Fibroblast of skin of right biceps (primary cell): ENCODE measurements at places on chromosomes 2 and 18.
A peak's percentile ranks its signal among the peaks of the same experiment; 100 is the strongest.

- DNase-seq, result no peak
These were observed 677 bp upstream of the COPS9 start for GRCh38 chr2:240136671-240137292.

DNA sequence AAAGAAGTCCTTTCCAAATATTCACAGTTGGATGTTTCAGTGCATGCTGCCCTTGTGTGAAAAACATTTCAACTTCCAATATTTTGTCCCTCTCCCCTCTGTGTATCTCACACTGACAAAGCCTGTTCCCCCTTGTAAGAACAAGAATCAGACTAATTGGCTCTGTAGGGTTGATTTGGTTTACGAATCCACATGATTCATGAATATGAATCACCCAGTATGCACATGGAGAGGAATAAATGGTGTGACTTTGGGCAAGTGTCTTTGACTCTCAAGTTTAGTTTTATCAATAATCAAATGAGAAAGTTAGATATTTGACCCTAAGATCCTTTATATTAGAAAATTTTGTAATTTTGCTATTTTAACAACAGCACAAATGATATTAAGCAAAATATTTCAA lies 9.3 kb upstream of the CDH20 start:
- DNase-seq, result peak; percentile 34

DNA sequence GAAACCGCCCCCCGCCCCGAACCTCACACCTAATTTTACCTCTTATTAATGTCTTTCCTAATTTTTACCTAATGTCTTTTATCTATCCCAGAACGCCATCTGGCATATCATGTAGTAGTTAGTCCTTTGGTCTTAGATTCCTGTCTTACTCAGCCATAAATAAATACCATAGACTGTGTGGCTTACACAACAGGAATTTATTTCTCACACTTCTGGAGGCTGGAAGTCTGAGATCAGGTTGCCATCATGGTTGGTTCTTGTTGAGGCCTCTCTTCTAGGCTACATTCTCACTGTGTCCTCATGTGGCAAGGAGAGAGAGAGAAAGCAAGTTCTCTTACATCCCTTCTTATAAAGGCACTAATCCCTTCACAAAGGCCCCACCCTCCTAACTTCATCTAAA lies 46.8 kb downstream of the RHBDD1 start:
- peak; percentile 28 for DNase-seq

DNA sequence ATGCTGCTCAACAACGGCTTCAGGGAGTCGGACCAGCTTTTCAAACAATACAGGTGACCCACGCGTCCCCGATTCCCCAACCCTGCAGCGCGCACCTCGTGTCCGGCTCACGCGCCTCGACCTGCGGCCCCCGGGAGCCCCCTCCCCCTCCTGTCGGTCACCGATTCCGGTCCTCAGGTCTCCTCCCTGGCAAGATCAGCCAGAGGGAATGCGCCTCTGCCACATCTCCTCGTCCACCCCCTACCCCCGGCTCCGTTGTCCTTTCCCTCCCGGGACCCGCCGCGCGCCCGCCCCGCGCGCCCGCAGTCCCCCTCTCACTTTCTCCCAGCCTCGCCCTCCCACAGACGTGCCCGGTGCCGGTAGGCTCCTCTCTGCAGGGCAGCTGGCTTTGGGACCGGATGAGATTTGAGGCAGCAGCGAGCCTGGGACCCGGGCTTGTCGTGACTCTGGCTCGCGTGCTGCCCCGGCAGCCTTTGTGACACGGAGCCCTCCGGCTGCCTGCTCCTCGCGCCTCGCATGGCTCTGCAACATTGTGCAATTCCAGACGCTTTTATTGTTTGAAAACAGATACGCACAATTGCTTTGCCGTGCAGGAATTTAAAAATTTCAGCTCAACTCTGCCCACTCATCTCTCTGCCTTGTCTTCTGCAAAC lies 558 bp downstream of the TTC39C start:
- DNase-seq, result peak; percentile 77

DNA sequence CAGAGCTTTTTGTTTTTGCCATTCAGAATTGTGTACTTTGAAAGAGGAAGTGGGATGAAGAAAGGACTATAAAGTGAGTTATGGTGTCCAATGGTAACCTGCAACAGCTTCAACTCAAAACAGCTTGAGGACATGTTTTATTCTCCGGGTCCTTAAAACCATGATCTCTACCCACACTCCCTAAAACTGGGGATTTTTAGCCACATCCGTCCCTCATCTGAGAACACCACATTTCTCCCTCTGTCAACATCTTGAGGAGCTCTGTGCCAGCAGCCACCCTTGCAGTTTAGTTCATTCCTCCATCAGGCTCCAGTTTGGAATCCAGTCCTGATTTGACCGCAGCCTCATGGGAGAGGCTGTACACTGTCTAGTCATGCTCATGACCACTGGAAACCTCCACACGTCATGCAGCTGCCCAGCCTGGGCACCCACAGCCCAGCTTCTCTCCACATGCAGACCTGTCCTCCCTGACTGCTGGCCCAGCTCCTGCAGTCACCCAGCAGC lies 62.6 kb downstream of the C18orf63 start:
- DNase-seq, result no peak

- no peak for DNase-seq
These were observed 35.2 kb downstream of the KIF1A start for GRCh38 chr2:240784629-240785423.

DNA sequence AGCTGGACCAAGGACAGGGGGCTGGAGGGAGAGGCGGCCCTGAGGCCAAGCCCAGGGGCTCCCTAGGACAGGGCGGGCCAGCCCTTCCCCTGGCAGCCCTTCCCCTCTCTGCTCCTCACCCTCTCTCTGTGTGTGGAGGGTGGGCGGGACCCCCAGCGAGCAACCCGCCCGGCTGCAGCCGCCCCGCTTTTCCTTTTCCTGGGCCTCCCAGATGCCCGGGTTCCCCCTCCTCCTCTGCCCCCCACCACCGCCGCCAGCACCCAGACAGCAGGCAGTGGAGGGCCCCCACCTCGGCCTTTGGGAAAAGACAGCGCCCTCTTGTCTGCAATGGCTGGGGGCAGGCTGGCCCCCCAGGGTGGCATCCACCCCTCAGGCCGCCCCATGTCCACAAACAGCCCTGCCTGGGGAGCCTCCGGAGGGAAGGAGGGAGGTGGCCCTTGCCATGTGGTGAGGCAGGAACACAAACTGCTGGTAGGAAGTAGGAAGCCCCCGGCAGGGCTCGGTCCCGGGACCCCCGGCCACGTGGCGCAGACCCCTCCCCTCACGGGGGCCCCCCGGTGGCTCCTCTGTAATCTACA lies 135.1 kb upstream of the CTDP1 start:
- no peak for DNase-seq

DNA sequence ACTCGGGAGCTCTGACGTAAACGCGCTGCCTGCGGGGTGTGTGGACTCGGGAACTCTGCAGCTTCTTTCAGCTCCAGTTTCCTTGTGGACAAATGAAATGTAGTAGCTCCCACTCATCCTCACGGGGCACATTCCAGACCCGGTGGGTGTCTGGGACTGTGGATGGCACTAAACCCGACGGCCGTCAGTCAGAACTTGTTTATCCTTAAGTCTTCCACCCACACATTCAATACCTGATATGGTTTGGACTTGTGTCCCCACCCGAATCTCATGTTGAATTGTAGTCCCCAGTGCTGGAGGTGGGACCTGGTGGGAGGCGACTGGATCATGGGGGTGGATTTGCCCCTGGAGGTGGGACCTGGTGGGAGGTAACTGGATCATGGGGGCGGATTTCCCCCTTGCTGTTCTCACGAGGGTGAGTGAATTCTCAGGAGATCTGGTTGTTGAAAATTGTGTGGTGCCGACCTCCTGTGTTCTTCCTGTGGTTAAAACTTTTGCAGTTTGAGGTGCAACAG lies 81.2 kb upstream of the SNTG2 start:
- no peak for DNase-seq

DNA sequence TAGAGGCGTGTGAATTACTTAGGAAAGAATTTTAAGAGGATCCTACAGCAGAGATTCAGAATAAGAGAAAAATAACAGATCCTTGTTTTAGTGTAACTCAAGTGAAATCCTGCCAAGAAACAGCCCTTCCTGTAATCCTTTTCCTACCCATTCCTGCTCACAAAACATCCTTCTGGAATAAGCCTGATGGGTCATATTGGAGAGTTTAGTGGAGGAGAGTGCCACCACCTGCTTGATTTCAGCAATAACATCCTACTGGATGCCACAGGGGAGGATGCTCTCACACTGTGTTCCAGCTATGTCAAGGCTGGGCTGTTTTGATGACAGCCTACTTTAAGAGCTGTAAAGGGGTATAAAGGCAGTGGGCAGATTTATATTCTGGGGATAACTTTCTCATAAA lies 54.8 kb upstream of the CCDC178 start:
- DNase-seq, result peak; percentile 47

DNA sequence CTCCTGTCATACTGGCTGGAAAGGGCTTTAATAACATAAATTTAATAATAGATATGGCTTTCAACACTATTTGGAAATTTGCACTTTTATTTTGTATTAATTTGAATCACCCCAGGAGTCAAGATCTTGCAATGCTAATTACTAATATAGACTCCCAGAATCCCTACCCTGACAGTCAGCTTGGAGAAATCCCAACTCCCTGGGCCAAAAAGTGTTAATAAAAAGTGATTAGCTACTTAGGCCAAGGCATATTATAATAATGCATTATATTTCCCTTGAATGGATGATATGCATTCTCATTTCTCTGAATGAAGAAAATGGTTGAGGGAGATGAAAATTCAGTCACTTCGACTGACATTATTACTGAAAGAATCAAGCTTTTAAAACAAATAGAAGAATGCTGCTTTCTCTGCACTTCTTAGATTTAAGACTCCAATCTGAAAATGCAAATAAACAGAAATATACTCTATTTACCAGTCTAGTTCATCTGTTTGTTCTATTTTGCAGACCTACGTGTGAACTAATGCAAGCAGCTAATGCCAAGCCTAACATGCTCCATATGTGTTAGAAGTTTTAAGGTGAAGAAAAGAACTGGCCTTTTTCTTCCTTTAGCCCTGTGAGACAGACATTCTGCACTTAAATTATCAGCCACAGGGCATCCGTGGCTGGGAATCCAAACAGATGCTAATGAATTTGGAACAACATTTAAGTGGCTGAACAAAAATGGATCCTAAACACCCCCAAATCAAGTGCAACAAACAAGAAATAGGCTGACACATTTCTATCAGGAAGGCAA lies 33.9 kb upstream of the INSIG2 start:
- no peak for DNase-seq

- no peak for DNase-seq
These were observed 20.5 kb downstream of the CENPO start for GRCh38 chr2:24813691-24814137.

DNA sequence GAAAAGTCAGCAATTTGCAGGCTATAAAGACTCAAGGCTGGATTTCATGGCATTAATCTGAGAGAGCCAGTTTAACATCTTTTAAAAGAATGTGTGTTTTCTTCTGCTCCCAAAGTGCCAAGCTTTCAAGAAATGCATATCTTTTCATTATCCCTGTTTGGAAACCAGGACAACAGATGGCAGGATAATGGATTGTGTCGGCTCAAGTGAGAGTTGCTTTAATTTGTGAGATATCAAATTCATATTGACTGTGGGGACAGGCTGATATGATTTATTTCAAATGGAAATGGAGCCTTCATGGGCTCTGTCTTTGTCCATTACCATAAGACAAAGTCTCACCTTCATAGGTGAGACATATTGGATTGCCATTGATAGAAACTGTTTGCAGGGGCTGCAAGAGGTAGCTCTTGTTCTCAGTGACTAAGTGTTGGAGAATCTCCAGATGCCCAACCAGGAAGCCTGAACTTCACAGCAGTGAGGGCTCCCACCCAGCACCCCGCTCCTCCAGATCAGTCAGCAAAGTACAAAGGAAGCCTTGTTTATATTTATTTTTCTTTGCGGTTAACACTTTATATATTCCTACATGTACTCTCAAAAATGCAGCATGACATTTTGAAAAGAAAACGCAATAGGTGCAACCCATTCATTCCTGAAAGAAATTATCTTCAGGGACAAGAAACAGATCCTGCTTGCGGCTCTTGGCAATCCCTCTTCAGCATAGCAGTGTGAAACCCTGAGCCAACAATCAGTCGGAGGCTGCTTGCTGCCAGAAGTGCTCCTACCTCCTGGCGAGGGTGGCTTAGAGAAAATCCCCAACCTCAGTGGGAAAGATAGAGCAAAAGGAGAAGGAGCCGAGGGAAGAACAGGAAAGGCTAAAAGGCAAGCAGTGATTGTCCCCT lies 65.8 kb upstream of the ATL2 start:
- DNase-seq, result peak; percentile 22

DNA sequence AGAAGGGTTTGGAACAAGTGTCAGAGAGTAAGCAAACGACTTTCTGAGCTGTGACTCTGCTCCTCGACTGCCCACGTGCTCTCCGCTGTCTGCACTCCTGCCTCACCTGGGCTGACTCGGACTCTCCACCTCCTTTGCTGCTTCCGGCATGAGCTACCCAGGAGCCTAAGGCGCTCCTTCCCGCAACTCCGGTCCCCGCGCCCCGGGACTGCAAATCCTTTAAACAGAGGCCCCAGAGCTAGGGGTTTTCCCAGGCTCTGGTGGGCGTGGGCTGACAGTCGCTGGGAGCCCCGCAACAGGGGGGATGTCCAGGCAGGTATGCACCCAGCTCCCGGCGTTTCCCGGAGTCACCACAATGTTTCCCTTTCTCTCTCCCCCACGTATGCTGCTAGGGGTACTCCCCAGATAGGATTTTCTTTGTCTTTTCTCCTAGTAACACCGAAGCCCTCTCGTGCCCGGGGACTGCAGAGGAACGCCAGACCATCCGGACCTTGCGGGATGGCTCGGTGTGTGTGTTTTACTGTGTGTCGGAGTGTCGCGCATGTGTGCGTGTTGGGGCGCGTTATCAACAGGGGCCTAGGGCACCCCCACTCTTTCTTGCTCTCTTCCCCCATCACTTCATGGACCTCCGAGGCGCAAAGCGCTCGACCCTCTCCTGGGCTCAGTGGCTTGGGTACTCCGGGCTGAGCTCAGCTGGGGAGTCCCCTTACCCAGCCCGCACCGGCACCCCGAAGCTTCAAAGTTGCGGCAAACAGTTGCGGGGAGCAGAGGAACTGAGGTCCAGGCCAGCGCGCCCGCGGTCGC lies 691 bp upstream of the THSD7B start:
- no peak for DNase-seq

- DNase-seq, result peak; percentile 52
These were observed 135.9 kb downstream of the ABCA12 start for GRCh38 chr2:215002500-215002899.

- peak; percentile 74 for DNase-seq
These were observed 131.4 kb downstream of the CDH20 start for GRCh38 chr18:61464551-61465142.

DNA sequence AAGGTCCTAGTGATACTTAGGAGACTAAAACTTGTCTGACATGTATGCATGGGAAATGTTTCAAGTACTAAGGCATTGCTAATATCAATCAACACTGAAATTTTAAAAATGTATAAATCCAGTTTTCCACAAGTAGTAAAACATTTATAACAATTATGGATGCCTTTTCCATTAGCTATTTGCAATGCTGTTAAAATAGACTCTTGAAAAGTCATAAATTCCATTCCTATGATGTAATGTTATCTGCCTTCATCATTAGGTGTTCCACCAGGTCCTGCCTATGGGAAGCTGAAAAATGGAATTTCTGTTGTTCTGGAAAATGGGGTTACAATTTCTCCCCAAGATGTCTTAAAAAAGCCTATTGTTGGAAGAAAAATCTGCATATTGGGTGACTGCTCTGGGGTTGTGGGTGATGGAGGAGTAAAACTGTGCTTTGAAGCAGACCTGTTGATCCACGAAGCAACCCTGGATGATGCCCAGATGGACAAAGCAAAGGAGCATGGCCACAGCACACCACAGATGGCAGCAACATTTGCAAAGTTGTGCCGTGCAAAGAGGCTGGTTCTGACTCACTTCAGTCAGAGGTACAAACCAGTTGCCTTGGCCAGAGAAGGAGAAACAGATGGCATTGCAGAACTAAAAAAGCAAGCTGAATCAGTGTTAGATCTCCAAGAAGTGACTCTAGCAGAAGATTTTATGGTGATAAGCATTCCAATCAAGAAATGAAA lies 18.7 kb downstream of the ELAC1 start:
- DNase-seq, result peak; percentile 62
